Hypothalamus (tissue), 51 donors: ENCODE measurements at places on chromosomes 1 and 21.

GRCh38 chr1:214660900-214661299, 57.9 kb downstream of the CENPF start:
- no peak for DNase-seq

- no peak for DNase-seq
Observed at GRCh38 chr1:154599658-154600057, 8.3 kb downstream of the ADAR start.

DNA sequence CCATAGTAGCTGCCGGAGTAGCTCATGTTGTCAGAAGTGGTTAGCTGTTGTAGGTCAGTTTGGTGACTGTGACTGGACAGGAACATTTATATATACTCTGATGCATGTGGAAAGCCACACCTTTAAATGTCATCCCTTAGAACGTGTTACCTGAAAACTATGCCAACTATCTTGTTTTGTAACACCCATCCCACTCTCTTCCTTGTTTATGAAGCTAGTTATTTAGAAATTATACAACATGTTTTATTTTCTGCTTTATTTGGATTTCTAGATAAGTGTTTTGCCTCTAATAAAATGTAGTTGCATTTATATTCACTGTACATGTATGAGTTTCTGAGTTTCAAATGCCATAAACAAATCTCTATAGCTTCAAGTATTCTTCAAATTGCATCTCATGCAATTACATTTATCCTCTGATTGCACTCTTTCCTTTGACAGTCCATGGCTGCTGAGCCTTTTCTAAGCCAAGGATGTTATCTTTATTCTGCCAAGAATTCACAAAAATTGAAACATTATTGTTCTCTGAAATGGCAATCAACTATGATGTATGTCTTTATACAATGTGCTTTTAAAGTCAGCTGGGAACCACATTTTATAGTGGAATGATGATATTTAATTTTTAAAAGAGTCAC, at the start of gene KRTAP19-7:
Gene KRTAP19-7 (minus strand): TSS at position 51 of the 632 bp plus-strand sequence. CDS start 25 bp downstream, at position 26.
- no peak for DNase-seq

DNA sequence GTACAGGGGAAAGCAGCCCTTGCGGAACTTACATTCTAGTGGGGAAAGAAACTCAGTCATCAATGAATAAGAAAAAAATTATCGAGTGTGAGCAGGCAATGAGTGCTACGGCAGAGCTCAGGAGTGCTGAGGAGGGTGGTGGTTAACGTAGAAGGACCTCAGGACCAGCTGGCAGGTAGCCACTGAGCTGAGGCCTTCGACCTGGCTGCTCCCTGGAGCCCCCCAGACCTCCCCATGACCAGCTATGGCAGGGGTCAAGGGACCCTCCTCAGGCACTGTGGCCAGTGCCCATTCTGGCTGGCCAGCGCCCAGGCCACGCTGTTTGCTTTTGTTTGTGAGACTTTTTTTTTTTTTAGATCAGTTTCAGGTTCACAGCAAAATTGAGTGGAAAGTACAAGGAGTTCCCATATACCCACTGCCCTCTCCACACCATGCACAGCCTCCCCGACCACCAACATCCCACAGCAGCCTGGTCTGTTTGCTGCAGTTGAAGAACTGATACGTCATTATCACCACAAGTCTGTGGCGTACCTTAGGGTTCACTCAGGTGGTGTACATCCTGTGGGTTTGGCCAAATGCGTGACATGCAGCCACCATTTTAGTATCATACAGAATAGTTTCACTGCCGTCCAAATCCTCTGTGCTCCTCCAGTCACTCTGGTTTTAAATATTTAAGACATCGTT, 11.8 kb upstream of the TTC22 start:
- no peak for DNase-seq

- DNase-seq, result no peak
Observed at GRCh38 chr21:44704636-44705001, 6.8 kb downstream of the TSPEAR start.

GRCh38 chr1:214360525-214361164, 79.7 kb downstream of the SMYD2 start:
- DNase-seq, result no peak

DNA sequence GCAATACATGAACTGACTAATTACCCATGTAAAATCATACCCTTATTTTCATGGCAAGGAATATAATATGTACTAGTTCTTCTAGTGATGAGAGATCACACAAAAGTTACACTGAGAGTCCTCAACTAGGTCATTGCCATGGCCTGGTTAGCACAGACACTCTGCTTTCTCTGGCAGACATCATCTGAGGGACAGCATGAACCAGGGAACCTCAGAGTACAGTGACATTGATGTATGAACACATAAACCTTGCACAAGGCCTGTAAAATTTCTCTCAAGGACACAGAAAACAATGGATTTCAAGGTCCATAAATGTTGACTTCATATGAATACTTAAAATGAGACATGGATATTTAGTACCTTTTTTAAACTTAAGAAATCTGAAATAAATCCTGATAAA, 108.8 kb upstream of the MAGI3 start:
- DNase-seq, result no peak

GRCh38 chr1:38222891-38223290, 176.3 kb upstream of the POU3F1 start:
- no peak for DNase-seq

DNA sequence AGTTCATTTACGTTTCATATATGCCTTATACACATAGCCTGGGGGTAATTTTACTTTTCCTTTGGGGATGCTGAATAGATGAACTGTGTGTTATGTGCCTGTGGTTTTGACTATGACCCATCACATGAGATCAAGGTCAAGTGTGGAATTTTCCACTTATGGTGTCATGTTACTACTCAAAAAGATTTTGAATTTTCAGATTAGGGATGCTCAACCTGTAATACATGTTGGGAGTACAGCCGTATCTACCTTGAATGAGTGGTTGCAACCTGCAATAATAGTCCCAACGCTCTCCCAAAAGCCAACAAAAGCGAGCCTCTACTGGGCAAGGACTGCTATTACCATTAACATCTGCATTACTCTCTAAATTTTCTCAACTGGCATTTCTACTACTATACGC, 68.5 kb upstream of the SDC3 start:
- no peak for DNase-seq

DNA sequence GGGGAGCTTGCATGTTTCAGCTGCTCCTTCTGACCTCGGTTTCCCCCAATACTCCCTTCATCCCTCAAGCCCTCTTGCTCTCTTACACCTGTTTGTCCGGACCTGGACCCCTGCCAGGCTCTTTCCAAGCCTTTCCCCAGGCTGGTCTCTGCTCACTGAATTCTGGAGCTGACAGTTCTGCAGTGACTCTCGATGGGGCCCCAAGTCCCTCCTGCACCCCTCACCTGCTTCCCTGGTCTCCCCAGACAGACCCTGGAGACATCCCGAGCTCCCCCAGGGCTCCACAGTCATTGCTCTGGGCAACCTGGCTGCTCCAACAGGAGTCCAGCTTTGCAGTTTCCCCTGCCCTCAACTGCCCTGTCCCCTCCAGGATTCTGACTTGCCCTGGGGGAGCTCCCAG, 198.6 kb downstream of the GRIK3 start:
- DNase-seq, result no peak

DNA sequence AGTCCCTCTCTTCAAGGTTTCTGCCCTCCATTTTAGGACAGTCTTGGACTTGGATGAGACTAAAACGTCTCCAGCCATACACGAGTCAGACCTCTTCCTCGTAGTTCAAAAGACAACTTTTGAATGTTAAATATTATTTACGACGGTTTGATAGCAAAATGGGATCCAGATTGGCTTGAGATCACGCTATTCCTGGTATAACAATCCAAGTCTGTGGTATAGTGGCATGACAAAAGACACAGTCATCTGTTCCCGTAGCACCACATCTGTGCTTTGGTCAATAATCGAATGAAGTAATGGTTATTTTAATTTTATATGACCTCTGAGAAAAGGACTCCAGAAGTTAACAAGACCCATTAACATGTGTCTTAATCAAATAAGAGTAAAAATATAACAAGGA, 7.0 kb downstream of the PCP4 start:
- DNase-seq, result no peak

GRCh38 chr1:81833722-81834121, 33.0 kb downstream of the ADGRL2 start:
- DNase-seq, result no peak

GRCh38 chr1:28437264-28437923, 67.9 kb downstream of the PHACTR4 start:
- no peak for DNase-seq

GRCh38 chr1:230682274-230682673, 31.6 kb downstream of the AGT start:
- DNase-seq, result peak; percentile 31

- no peak for DNase-seq
Observed at GRCh38 chr1:12541274-12542137, 76.5 kb downstream of the DHRS3 start.

GRCh38 chr1:17611991-17612390, 72.5 kb downstream of the ARHGEF10L start:
- DNase-seq, result no peak

- DNase-seq, result no peak
Observed at GRCh38 chr1:157951230-157951629, 42.2 kb upstream of the KIRREL1 start.

GRCh38 chr1:197083474-197083873, 16.4 kb upstream of the F13B start:
- DNase-seq, result no peak

DNA sequence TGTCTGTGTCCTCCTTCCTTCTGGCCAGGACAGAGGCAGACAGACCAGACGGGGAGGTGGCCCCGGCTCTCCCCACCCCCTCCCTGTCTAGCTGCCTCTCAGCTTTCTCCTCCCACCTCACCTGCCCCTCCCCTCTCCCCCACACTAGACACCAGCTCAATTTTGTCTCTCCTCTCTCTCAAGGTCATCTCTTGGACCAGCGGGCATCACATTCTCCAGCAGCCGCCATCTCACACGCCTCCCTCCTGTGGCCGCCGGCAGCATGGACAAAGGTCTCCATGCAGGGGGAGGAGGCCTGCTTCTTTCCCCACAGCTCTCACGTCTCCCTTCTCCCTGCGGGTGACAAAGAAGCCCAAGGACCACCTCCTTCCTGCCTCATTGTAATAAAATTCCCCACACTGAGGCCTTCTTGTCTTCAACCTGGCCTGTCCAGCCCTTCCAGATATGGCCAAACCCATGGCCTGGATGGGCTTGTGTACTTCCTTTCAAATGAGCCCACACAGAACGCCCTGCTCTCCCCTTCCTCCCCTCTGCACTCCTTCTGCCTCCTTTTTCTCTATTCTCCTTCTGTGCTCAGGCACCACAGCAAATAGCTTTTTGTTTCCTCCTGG, 14.6 kb downstream of the OPTC start:
- DNase-seq, result no peak

- no peak for DNase-seq
Observed at GRCh38 chr1:178060789-178061556, 32.9 kb upstream of the RASAL2 start.

DNA sequence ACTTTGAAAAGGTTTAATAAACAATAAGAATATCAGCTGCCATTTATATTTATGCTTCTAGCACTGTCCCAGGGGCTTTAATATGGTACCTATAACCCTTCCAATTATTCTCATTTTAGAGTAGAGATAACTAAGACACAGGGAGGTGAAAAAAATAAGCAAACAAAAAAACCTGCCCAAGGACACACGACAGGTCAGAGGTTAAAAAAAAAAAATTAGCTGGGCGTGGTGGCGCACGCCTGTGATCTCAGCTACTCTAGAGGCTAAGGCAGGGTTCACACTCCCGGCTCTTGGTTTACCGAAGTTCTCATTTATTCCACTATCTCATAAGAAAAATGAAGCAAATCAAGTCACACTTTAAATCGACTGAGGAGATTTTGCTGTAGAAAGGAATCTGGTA, 34.7 kb upstream of the CNN3 start:
- DNase-seq, result no peak

GRCh38 chr21:43639470-43640353, 19.6 kb downstream of the HSF2BP start:
- no peak for DNase-seq

GRCh38 chr1:212514056-212514614, 81.4 kb downstream of the NENF start:
- DNase-seq, result no peak

DNA sequence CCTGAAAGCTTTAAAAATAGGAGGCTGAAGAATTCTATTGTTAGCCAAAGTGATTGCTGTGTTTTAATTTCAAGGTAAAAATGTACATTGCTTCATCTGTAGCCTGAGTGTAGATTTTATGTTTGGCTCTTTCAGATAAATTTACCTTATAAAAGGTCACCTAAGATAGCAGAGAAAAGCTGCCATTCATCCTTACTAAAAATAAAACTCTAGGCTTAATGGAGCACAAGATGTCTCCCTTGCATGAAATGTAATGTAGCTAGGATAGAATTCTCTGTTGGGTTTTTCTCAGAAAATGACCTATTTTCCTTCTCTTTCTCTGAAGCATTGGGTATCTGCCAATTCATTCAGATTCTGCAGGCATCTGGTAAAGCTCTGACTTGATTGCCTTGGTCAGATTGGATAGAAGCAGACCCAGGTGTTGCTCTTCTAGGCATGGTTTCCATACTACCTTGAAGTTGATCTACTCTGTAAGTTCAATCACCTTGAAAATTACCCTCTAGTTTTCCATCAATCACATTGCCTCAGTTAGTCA, 176.6 kb upstream of the GORAB start:
- no peak for DNase-seq

- DNase-seq, result no peak
Observed at GRCh38 chr1:215376544-215377264, 190.4 kb upstream of the KCTD3 start.

- DNase-seq, result no peak
Observed at GRCh38 chr21:43894206-43894577, 29.2 kb downstream of the AGPAT3 start.

GRCh38 chr1:161038523-161039153, at the start of gene TSTD1:
Gene TSTD1 (minus strand): TSS chr1:161038964. CDS start chr1:161038889, 75 bp downstream.
- DNase-seq, result no peak

DNA sequence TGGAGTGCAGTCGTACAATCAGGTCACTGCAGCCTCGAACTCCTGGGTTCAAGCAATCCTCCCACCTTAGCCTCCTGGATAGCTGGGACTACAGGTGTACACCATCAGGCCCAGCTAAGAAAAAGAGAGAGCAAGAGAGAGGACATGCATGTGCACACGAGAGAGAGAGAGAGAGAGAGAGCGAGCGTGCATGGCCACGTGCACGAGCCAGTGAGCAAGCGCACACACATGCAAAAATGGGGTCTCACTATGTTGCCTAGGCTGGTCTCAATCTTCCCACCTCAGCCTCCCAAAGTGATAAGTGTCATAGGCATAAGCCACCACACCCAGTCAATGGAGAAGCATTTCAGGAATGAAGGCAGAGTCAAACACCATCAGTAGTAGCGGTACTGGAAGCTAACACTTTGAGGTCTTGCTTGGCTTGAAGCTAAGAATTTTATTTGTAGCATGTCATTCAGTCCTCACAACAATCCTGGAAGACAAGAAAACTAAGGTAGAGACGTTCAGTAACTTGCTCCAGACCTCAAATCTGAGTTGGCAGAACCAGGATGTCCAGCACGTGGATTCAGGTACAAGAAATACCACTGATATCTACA, 14.5 kb downstream of the GNB1 start:
- no peak for DNase-seq

- DNase-seq, result no peak
Observed at GRCh38 chr1:219566951-219567947, 45.7 kb downstream of the ZC3H11B start.

DNA sequence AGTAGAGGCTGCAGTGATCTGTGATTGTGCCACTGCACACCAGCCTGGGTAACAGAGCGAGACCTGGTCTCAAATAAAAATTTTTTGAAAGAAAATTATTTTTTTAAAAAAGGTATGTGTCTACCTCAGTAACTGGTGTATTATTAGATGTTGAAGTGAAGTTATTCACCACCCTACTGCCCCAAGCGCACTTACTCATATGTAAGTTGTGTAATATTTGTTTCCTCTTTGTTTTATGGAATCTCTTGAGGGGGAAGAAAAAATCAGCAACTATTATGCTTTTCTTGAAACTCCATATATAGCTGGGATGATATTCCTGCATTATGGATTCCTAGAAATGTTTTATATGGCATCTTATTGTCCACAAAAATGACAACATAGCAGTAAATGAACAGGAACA, 21.3 kb downstream of the RBM15 start:
- DNase-seq, result no peak
